ENCODE measurements at places on chromosomes 1 and 21. TPM values are rescaled to one million over a fixed set of nuclear protein-coding genes. Genes with fewer than 3 reads are reported as not detected.

LCE3D gene
- total RNA-seq, result not detected

MAP3K6 gene
- 9.4 TPM for total RNA-seq

ARHGAP30 gene
- total RNA-seq, result 146 TPM

CATSPERE gene
- 3.1 TPM for total RNA-seq

AVPR1B gene
- total RNA-seq, result not detected

FOXO6 gene
- total RNA-seq, result 0.15 TPM

IL6R gene
- total RNA-seq, result 5.3 TPM
